AG09319 (cell line): ENCODE measurements at places on chromosomes 1 and 21.
A peak's percentile ranks its signal among the peaks of the same experiment; 100 is the strongest.

DNA sequence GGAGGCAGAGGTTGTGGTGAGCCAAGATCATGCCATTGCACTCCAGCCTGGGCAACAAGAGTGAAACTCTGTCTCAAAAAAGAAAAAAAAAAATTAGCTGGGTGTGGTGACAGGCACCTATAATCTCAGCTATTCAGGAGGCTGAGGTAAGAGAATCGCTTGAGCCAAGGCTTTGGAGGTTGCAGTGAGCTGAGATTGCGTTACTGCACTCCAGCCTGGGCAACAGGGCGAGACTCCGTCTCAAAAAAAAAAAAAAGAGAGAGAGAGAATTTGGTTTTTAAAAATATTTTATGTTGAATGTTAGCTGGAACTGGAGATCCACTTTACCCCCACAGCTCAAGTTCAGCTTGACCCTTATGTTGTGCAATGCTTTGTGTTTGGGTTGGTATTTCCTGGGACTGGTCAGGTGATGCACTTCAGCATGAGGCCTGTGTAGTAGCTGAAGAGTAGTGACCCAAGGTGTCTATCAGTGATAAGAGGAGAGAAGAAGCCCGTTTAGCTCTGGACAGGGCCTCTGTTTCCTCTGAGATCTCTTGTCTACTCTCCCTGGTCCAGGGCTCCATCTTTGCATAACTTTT is 36.8 kb upstream of the MACF1 start:
- DNase-seq: no peak

DNA sequence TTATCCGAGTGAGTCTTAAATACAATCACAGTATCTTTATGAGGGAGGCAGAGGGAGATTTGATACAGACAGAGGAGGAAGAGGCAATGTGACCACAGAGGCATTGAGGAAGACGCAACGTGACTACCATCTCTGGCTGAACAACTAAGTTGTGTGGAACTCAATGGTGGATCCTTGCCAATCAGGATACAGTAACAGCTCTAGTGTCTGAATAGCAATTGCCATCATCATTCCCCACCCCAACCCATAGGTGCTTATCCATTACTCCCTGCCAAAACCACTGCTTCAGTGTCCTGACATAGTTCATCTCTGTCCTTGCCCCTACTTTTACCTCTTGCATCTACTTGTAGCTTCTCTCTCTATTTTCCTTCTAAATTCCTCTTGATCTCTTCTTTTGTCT is 20.5 kb upstream of the RHBDL2 start:
- DNase-seq: no peak

DNA sequence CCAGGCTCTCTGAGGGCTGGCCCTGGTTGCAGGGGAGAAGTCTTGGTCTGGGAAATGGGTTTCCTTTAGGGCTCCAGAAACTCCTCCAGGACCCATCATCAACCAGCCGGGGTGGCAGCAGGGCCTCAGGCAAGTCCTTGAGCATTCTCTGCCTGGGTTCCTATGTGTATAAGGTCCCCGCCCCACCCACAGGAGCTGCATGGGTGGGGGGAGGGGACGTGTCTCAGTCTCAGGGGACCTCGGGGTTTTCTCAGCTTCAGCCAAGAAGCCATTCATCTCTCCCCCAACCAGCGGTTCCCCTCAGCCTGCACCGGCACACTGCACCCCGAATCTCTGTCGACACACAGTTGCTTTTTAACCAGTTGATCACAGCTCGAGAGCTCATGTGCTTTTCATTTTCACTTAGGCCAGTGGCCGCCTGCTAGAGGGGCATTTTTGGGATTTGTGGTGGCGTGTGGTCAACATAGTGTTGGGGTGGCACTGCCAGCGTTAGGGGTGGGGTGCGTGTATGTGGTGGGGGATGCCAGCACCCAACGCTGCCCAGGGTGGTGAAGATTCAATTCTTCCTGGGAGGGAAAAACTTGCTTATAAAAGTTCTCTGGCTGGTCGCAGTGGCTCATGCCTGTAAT is 6.5 kb downstream of the RUNX3 start:
- no peak for DNase-seq

DNA sequence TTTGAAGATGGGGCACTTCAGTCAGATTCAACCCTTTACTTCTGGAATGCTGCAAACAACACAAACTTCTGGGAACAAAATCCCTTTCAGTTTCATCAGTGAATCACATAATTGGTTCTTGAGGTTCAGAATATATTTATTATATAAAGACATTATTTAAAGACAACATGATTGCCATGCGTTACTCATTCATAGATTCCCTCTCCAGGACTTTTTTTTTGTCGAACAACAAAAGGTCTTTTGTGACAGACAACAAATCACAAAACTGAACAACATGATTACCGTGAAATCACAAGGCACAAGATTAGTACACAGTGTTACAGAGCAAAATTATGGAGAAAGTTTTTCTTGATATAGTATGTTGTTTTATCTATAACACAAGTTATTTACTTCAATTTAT is 1815.0 kb downstream of the NCAM2 start:
- no peak for DNase-seq

- DNase-seq: no peak
Observed at GRCh38 chr1:191662746-191663145, 495.5 kb upstream of the RGS18 start.

DNA sequence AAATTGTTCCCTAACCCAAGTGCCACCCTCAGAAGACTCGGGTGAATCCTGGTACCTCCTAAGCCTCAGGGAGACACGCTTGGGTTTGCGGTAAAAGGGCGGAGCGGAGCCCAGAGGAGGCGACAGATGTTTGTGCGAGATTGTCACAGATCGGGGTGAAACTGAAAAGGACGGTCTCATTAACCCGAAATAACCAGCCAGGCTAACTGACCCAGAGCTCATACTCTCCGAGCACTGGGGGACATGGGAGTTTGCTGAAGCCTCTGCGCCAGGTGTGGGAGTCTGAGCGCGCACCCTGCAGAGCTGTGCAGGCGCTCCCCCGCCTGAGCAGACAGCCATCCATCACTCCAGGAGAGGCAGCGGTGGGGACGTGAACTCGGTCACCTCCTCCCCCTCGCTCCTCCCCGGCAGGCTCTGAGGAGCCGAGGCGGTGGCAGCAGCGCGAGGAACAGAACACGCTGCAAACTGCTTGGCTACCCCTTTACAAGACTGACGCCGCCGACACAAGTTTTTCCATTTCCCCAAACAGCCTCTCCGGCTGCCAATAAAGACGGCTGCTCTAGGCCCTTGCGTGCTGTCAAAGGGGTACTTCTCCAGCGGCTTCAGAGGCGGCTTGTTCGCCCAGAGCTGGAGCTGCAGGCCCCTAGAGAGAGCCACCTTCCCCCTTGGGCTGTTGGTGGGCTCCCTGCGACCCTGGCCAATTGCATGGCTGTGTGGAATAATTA is 43.5 kb downstream of the RRAGC start:
- DNase-seq: no peak

- peak; percentile 10 for DNase-seq
Observed at GRCh38 chr1:163561580-163562295, 240.0 kb downstream of the NUF2 start.

- DNase-seq: no peak
Observed at GRCh38 chr1:161223805-161224694, 622 bp upstream of the APOA2 start.

- no peak for DNase-seq
Observed at GRCh38 chr1:231279081-231279480, 38.1 kb downstream of the GNPAT start.

DNA sequence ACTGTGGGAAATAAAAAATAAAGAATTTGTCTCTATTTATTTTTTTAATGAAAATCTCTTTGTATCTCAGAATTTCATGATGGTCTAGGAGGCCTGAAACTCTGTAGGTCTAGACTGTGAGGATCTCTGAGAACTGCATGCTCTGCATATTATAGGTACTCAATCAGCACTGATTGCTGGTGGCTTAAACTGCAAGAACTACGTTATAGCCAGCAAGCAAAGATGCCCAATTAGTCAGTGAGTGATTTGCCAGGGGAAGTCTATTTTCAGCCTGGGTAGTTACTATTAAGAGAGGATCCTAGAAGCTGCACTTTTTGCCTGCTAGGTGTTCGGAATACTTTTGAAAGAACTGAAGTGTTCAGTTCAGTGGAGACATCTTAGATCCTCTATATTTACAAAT is 87.4 kb downstream of the GPR52 start:
- no peak for DNase-seq

DNA sequence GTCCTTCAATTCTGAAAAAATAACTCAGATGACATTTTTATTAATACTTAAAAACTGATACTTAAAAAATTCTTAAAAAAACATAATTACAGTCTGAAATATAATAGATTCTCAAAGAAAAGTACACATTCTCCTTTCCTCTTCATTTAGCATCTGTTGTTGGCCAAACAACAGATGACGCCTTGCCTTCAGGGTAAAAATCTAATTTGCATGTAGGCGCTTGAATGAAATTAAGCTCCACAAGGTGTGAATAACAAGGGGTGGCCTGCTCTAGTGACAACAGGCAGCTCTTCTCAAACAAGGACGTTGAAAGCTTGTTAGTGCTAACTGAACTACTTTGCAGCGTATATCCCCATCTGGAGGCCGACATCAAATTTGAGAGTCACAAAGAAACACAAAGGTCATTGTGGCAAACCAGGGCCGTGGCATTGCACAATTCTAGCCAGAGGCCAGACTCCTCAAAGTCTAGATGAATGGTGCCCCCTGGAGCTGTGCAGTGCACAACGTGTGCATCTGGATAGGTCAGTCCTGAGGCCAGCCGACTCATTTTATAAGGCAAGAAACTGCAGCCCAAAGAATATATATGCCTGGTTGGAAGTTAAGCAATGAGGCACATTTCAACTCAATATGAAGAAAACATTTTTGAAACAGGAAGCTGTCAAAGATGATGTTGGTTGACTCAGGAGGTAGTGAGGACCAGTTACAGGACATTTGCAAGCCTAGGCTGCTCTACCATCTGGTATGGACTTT is 459.2 kb upstream of the RUNX1 start:
- DNase-seq: peak; percentile 32

DNA sequence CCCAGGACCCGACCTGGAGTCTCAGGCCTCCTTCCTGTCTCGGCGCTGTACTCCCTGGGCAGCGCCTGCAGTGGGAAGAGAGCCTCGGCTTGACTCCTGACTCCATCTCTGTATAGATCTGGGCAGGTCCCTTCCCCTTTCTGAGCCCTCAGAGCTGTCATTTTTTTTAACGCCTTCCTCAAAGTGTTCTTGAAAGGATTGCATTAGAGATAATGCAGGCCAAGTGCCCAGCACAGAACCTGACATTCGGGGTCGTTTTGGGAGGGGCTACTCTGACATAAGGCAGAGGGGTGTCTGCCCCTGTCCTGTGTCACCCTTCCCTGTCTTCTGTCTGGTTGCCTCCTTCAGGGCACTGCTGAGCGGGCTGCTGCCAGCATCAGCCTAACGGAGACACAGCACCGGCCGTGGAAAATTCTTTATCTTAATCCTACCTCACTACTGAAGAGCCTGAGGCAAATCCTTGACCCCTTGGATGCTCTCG is 271.6 kb downstream of the TRABD2B start:
- DNase-seq: no peak

DNA sequence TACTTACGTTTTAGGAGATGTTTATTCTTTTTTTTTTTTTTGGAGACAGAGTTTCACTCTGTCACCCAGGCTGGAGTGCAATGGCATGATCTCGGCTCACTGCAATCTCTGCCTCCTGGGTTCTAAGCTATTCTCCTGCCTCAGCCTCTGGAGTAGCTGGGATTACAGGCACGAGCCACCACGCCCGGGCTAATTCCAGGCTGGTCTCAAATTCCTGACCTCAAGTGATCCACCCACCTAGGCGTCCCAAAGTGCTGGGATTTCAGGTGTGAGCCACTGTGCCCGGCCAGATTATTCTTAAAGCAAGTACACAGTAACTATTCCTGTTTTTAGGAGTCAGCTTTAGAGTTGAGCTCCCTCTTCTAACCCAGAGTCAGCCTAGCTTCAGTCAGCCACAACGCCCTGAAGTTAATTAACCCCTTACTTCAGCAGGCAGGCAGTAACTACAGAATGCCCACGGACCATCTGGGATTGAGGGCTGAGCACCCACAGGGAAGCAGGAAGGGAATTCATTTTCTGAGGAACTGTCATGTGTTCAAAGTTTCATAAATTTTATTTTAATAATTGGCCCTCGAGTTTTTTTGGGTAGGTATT is 5.3 kb upstream of the ID3 start:
- DNase-seq: no peak
